ENCODE measurements at places on chromosomes 7 and 10.

DNA sequence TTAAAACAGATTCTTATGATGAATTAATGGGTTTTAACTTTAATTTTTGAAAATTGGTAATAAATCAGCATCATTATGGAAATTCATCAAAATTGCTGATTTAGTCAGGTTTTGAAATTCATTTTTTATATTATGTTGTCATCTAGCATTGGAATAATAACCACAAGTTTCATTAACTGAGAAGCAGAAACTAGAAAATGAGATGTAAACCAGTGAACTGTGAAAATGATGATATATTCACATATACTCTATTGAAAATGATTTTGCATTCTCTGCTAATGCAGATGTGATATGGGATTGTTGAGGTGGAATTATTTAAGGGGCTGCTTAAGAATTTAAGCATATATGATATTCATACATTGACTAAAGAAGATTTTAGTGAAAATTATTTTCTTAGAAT is 316.1 kb upstream of the FZD1 start:
- no peak for DNase-seq

DNA sequence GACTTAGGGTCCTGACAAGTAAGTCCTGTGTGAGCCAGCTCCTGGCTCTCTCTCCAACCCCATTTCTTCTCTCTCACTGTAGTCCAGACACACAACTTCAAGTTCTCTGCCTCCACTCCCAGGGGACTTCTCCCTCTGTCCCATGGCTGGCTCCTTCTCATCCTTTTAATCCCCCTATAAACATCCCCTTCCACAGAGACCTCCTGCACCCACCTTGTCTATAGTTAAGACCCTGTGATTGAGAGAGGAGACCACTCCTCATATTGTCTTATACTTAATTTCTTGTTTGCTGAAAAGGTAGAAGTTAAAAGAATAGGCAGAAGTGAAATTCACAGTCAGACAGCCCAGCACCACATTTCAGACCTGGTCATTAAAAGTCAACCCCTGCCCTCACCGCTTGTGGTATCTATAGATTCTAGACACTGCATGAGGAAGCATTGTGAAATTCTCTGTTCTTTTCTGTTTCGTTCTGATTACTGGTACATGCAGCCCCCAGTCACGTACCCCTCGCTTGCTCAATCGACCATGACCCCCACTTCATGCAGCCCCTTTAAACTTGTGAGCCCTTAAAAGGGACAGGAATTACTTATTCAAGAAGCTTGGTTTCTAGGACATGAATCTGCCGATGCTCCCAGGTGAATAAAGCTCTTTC is 125.6 kb upstream of the FRMD4A start:
- DNase-seq, result no peak

- DNase-seq, result no peak
Measured at GRCh38 chr10:31087011-31087410, 55.3 kb upstream of the ZNF438 start.

DNA sequence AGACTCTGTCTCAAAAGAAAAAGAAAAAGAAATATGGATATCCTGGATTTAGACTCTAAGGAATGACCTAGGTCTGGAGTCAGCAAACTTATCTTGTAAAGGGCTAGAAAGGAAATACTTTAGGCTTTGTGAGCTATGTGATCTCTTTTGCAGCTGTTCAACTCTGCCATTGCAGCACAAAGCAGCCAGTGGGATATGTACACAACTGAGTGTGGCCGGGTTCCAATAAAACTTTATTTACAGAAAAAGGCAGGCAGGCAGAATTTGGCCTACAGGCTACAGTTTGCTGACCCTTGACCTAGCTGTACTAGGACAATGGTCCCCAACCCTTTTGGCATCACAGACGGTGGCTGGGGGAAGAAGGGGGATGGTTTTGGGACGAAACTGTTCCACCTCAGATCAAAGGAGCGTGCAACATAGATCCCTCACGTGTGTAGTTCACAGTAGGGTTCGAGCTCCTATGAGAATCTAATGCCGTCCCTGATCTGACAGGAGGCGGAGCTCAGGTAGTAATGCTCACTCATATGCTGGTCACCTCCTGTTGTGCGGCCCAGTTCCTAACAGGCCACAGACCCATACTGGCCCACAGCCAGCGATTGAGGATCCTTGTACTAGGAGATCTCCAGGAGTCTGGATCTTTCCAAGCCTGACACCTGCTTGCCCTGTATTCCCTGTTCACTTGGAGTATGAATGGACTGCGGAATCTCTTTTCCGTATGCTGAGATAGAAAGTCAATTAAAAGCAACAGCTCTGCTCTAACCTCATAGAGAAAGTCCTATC is 63.0 kb downstream of the CUL1 start:
- DNase-seq, result no peak

- DNase-seq, result no peak
Measured at GRCh38 chr10:43763846-43764245, 115.2 kb upstream of the ZNF32 start.

- no peak for DNase-seq
Measured at GRCh38 chr7:154767142-154767541, 235.8 kb downstream of the PAXIP1 start.

GRCh38 chr10:68218786-68219185 is 13.1 kb downstream of the ATOH7 start:
- no peak for DNase-seq

- DNase-seq, result no peak
Measured at GRCh38 chr10:123555616-123556015, 110.5 kb upstream of the GPR26 start.

- DNase-seq, result no peak
Measured at GRCh38 chr7:151396328-151396970, 13.4 kb downstream of the WDR86 start.

DNA sequence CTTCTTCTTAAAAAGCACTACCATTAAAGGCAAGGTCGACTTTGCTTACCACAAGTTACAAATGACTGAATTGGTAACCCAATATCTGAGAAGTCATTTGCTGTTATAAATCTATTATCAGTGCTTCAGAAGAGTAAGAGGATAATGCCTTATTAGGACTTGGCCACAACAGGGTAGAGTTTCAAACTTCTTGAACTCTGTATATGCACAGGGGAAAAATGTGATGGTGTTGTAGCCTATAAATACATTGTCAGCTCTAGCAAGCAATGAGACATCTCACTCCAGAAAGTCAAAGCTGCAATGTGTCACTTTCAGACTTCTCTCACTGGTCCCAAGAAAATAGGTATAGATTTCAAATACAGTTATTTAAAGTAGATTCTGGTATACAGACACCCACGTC is 9.3 kb downstream of the TFEC start:
- no peak for DNase-seq

DNA sequence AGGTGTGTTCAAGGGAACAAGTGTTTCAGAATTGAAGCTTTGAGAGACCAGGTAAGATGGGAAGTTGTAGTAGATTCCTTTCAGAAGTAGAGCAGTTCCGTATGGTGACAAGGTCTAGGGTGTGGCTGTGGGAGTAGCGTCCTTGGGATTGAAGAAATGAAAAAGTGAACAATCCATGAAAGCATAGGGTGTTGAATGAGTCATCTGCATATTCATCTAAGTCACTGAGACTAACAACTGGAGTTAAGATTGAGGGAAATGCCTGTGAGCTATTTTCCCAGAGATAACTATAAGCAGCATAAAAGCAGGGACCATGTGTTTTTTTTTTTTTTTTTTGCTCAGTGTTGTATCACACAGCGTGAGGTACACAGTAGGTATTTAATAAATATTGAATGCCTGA is 134.8 kb downstream of the PHTF2 start:
- DNase-seq, result no peak

GRCh38 chr7:22726345-22726906 is 574 bp upstream of the IL6 start:
- DNase-seq, result peak; percentile 75
